ENCODE measurements at places on chromosomes 3 and 15. TPM values are rescaled to one million over a fixed set of nuclear protein-coding genes. Genes with fewer than 3 reads are reported as not detected.

GRCh38 chr15:90051874-90052273 lies 50.4 kb downstream of the IDH2 start:
- no peak for DNase-seq

- no peak for DNase-seq
These were observed 43.6 kb upstream of the KY start for GRCh38 chr3:134694466-134694865.

DNA sequence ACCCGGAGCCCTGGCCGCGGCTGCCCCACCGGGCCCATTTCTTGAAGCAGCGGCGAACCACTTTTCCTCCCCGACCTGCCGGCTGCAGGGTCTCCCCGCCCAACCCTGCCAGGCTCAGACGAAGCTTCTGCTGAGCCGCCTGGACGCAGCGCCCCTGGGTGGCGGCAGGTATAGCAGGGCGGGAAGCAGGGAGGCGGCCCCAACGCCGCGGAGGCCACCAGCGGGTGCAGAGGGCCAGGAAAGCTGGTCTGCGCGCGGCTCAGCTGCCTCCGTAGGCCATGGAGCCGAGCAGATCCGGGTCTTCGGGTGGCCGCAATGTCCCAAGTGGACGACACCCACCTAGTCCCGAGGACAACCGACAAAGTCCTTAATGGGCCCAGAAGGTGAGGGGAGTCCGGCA lies 21.9 kb upstream of the SRPRB start:
- DNase-seq: no peak

Gene TMCO5A
- total RNA-seq: not detected

- peak; percentile 64 for DNase-seq
These were observed 205.6 kb upstream of the DPH6 start for GRCh38 chr15:35751413-35752133.

DNA sequence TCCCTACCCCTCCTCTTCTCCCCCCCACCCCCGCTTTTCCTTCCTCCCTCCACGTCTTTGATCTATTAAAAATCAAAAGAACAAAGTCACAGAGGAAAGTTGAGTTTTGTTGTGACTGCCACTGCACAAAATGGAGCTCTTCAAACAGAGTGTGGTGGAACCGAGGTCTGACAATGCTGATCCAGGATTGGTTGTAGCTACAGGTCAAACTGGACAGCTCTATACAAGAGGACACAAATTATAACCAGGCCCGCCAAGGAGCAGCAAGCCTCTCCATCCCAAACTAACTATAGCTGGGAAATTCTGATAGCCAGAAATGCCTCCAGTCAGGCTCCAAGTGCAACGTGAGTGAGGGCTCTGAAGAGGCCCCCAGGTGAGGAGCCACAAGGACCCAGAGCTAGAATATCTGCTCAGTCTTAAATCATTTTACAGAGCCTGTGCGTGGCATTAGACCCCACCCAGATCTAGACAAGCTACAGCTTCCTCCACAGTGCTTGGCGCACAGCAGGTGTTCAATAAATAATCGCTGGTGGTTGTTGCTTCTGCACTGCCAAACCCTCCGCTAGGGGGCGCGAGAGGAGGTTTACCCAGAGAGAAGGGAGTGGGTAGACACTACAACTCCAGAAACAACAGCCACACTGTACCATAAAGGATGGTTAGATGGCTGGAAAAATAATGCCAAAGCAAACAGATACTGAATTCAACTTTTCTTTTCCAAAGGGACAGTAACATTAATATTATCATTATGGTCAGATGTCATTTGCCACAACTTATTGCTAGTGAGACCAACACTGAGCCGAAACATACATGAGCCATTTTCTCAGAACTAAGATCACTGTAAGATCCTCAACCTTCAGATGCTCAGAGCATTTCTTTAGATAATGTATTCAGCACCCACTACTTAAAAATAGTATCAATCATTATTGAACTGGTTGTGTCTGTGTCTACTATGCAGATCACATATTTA lies 44.6 kb downstream of the ZIC4 start:
- DNase-seq: peak; percentile 65

DNA sequence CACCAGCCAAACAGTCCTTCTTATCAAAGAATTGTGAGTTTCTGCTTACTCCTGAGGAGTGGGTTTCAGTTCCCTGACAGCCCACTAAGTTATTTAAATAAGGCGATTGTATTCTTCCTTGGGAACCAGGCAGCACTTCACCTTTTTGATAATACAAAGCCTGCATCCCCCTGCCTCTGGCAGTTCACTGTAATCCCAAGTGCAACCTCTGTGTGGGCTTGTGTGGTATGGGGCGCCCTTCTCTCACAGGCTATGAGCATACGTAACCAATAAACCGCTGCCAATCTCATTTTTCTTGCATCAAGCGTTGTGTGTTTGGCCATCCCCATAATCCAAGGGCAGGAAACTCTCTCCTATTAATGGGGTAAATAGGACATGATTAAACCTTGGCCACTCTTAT lies 1025.6 kb downstream of the NSUN3 start:
- no peak for DNase-seq

GRCh38 chr3:55246033-55246432 lies 241.1 kb downstream of the WNT5A start:
- DNase-seq: no peak

DNA sequence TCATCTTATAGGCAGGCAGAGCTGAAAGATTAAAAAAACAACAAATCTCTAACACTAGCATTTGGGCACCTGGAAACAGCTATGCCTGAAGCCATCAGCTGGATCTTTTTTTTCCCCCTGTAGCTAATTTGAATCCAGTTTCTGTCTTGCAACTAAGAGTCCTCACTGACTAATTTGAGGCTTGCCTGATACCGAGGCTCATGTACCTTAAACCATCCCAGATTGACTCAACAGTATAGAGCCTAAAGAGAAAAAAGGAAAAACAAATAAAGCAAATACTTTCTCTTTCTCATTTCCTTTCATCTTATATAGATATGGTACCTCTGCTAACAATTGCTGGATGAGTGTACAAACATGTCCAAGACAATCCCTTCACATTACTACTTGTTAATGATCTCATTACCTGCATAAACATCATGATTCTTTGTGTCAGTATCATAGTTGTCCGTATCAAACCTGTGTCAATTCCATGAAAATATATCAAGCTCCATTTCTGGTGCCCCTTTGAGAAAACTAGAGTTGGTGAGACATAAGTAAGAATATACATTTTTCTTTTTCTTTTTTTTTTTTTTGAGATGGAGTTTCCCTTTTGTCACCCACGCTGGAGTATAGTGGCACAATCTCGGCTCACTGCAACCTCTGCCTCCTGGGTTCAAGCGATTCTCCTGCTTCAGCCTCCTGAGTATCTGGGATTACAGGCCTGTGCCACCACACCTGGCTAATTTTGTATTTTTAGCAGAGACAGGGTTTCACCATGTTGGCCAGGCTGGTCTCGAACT lies 43.1 kb downstream of the BHLHE40 start:
- DNase-seq: no peak

Gene CRABP1
- total RNA-seq: not detected

DNA sequence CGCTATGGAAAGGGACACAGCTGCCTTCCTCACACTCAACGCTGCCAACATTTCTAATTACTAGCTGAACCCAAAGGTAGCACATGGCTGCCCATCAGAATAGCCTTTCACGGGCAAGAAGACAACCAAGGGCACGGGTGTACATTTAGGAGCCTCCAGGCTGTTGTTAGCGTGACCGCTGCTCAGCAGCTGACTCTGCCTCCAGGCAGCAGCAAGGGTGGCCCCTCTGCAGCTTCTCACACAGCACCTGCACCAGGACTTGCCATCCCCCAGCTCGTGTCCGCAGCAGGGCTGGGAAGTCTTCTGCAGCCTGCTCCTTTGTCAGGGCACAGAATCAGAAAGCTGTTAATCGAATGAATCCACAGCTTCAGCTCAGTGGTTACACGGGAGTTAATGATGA lies 146.8 kb downstream of the ADAMTS17 start:
- no peak for DNase-seq

Gene VEPH1
- total RNA-seq: 1.7 TPM
